T-helper 17 cell (primary cell): ENCODE measurements at places on chromosomes 13 and 19. TPM values are rescaled to one million over a fixed set of nuclear protein-coding genes. Genes with fewer than 3 reads are reported as not detected.
A peak's percentile ranks its signal among the peaks of the same experiment; 100 is the strongest.

DNA sequence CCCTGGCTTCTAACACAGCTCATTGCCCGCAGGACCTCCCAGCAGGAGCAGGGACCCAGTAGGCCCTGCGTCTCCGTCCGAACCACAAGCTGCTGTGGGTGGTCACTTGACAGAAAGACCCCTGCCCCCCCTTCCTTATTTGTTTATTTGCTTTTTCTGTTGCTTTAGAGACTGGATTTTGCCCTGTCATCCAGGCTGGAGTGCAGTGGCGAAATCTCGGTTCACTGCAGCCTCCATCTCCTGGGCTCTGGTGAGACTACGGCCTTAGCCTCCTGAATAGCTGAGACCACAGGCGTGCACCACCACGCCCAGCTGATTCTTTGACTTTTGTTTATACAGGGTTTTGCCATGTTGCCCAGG, 7.6 kb upstream of the PTBP1 start:
- H3K4me1 ChIP-seq: no peaks in the 10 kb centered on the region
- H3K27me3 ChIP-seq: no peaks in the 10 kb centered on the region
- peak overlapping the region; percentile 34 for H3K27ac ChIP-seq
- no peaks in the 10 kb centered on the region for H3K36me3 ChIP-seq
- H3K4me3 ChIP-seq: no peak overlapping the region
- no peak for DNase-seq

DNA sequence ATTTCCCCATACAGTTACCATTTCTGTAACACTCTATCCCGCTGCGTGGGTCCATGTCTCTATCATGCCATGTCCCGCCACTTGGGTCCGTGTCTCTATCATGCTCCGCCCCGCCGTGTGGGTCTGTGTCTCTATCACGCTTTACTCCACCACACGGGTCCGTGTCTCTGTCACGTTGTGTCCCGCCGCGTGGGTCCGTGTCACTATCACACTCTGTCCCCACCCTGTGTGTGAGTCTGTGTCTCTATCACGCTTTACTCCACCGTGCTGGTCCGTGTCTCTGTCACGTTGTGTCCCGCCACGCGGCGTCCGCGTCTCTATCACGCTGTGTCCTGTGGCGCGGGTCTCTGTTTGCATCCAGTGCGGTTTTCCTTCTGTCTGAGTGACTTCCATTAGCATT, 11.6 kb downstream of the ADPRHL1 start:
- no peak overlapping the region for H3K27ac ChIP-seq
- DNase-seq: no peak
- no peaks in the 10 kb centered on the region for H3K27me3 ChIP-seq

Gene FPR3
- not detected for total RNA-seq

Gene KLK6
- not detected for total RNA-seq
